Astrocyte of the spinal cord (primary cell): ENCODE measurements at places on chromosomes 16 and 17.

DNA sequence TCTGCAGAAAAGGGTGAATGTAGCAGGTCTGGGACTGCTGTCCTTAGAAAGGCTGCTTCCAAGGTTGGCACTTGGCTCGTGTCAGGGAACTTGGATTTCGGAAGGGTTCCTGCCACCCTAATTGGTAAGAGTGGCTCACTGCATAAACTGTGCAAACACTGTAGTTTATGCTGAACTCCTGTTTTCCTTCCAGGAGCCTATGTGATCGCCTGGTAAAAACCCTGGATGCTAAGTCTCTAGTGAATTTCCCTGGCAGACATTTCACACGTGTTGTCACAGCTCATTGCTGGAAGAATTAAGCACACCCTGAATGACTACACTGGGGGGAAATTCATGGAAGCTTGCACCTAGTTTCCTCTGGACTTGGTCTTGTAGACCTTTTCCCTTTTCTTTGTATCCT is 140.1 kb downstream of the SPECC1 start:
- no peak for DNase-seq

DNA sequence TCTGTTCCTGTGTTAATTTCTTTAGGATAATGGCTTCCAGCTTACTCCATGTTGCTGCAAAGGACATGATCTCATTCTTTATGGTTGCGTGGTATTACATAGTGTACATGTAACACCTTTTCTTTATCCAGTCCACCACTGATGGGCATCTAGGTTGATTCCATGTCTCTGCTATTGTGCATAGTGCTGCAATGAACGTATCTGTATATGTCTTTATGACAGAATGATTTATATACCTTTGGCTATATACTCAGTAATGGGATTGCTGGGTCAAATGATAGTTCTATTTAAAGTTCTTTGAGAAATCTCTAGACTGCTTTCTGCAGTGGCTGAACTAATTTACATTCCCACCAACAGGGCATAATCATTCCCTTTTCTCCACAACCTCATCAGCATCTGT is 39.8 kb downstream of the ABCA10 start:
- DNase-seq, result no peak

- peak; percentile 53 for DNase-seq
These were observed 1.1 kb upstream of the GIT1 start for GRCh38 chr17:29590411-29591145.

DNA sequence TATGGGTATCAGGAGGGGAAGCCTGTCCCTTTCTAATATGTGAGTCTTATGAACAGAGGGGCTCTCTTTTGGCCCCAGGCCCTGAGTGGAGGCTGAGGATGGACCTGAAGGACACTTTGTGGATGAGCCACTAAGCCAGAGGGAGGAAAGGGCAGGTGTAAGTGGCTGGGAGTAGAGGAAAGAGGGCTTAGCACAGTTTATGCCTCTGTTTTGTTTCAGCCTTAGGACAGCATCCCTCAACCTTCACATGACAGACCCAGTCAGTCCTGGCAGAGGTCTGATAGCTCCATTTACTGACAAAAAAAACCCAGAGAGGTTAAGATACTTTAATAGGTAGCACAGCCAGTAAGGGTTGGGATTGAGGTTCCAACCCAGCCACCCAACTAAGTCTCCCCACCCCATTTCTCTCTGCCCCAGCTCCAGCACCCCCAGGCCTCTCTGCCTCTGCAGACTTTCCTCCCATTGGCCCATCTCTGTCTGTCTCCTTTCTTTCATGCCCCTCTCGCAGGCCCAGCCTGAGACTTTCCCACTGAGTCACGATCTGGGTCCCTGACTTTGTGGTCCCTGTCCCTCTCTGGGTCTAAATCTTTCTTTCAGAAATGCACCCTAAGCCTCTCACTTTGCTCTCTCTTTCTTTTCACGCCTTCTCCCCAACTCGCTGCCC is 4.7 kb upstream of the TBX21 start:
- no peak for DNase-seq

GRCh38 chr16:15403392-15403995 is 7.9 kb downstream of the MPV17L start:
- no peak for DNase-seq

DNA sequence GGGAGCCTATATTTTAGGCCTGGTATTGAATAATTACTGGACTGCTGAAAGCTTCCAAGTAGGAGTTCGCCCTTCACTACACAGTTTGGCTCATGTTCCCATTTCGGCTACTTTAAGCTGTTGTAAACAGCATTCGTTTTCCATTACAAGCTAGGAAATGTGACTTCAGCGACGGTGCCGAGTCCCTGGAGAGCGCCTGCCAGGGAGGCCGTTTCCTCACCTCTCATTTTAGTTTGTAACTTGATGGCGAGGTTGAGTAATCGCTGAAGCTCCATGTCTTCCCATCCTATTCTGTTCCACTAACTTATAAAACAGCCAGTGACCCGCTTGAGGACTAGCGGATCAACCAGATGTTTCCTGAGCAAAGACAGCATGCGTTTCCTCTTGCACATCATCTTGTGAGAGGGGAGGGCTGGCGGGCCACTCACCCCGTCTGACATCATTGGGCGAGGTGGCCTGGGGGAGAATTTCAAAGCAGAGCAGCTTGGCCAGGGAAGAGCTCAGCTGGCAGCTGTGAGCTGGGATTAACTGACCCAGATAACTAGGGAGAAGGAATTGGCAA is 32.9 kb downstream of the PCTP start:
- peak; percentile 12 for DNase-seq

GRCh38 chr16:2933701-2934100 is 22.0 kb downstream of the FLYWCH1 start:
- no peak for DNase-seq

GRCh38 chr17:38671939-38672720 is 2.6 kb downstream of the EPOP start:
- DNase-seq, result no peak

DNA sequence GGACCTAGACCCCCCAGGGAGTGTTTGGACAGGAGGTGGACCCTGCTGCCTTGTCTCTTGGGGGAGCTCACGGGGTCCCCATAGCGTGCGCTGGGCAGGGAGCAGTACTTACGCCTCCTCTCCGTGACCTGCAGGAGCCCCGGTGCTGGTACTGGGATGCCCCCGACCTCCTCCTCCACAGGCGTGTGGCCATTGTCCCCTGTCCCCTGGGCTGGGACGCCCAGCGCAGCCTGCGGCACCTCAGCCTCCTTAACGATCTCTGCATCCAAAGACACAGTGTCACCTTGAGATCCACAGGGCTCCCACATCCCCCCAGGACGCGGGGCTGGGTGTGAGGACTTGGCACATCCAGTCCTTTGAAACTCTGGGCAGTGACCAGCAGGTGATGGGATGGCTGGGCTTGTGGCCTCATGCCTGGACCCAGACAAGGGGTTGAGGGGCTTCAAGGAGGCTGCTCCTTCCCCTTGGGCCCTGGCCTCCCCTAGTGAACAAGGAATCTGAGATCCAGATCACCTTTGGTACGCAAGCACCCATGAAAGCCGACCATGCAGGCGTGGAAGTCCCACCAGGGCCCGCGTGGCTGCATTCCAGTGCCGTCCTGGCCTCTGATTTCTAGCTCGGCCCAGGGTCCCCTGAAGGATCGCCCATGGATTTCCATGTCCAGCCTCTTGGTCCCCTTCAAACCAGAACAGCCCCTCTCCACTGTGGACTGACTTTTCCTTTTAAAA is 9.9 kb downstream of the DBNDD1 start:
- no peak for DNase-seq
